Stimulated activated CD4-positive, alpha-beta T cell treated with anti-CD3 and anti-CD28 coated beads, Interleukin-4, amount 100 ng/mL, for 24 hours (primary cell): ENCODE measurements at places on chromosomes 4 and X.

DNA sequence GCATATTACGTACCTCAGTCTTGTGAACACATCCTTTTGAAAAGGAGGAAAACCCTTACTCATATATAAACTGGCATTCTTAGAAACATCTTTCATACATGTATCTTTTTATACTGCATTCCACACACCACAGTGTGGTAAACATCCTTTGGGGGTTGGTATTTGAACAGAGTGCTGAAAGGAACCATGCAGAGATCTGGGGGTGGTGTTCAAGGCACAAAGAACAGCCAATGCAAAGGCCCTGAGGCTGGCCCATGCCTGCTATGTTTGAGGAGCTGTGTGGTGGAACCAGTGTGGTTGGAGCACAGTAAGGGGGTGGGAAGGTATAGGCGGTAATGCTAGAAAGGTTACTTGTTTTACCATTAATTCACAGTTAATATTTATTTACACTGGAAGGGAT is 2.0 kb downstream of the ELK1 start:
- DNase-seq, result no peak

DNA sequence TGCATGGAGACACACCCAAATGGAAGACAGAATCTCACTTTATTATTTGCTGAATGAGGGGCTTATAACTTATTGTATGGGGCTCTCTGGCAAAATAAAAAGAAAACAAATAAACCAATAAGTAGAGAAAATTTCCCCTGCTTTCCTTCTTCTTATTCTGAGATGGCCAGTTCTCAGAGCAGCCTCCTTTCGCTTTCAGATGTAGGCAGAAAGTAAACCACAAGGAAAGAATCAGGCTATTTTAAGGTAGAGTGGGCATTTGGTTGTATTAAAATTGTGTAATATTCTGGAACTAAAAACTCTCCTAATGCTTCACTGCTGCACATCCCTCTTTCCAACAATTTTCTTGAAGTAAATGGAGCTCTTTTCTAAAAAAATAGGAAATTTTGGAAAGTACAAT is 241.8 kb downstream of the GALNTL6 start:
- DNase-seq, result no peak

GRCh38 chr4:138598226-138598625 is 356.1 kb upstream of the SLC7A11 start:
- no peak for DNase-seq

- DNase-seq, result no peak
Observed at GRCh38 chrX:10197279-10198210, 40.8 kb downstream of the CLCN4 start.

GRCh38 chr4:79182209-79182608 is 143.7 kb downstream of the NAA11 start:
- DNase-seq, result no peak

DNA sequence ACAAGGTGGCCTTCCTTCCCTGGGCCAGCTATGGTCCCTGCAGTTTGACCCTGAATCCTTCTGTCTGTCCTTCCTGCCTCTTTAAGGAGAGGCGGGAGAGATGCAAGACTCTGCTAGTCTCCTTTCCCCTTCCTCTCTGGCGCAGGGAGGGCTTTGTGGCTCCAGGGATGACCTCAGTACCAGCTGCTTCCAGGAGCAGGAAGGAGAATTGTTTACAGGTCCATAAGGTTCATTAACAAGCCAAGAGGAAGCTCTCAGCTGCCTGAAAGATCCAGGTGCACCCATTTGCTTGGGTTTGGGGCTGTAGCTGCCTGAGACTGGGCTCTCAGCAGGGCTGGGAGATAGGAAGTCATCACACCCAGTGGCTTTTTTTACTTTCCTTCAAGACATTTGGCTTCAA is 4.0 kb upstream of the FATE1 start:
- DNase-seq, result no peak

DNA sequence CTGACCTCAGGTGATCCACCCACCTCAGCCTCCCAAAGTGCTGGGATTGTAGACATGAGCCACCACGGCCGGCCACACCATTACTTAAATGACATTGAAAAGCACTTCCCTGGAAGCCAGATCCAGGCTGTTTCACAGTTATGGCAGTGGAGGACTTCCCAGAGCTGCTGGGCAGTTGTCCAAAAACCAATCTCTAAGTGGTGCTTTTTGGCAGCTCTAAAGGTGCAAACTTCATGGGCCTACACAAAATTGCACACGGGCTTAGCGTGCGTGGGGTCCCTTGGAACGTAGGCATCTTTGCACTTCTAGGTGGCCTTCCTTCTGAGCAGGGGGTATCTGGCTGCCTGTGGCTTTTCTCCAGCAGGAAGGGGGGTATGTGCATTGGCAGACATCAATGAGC is 172.3 kb downstream of the SHOX start:
- DNase-seq, result no peak
